Diencephalon (tissue), 1 donor: ENCODE measurements at places on chromosomes 12 and 14. TPM values are rescaled to one million over a fixed set of nuclear protein-coding genes. Genes with fewer than 3 reads are reported as not detected.

TCHP gene
- total RNA-seq: 10.1 TPM

SERPINA12 gene
- not detected for total RNA-seq

CCDC88C gene
- 60.0 TPM for total RNA-seq

SLC6A15 gene
- 82.8 TPM for total RNA-seq

PPP1R1A gene
- total RNA-seq: 31.8 TPM

SERPINA9 gene
- total RNA-seq: not detected

JAG2 gene
- 29.5 TPM for total RNA-seq

DDHD1 gene
- 43.4 TPM for total RNA-seq

CARMIL3 gene
- total RNA-seq: 28.8 TPM

GLI1 gene
- 1.6 TPM for total RNA-seq

HCAR2 gene
- 0.23 TPM for total RNA-seq

CLEC1B gene
- total RNA-seq: not detected

KLRC3 gene
- total RNA-seq: 5.5 TPM

CFAP73 gene
- total RNA-seq: 3.7 TPM

KCNA1 gene
- 6.7 TPM for total RNA-seq

FSCB gene
- total RNA-seq: not detected

TIGAR gene
- total RNA-seq: 9.0 TPM

TOGARAM1 gene
- 71.3 TPM for total RNA-seq

CGRRF1 gene
- total RNA-seq: 23.8 TPM
